ENCODE measurements at places on chromosomes 7 and 10.

DNA sequence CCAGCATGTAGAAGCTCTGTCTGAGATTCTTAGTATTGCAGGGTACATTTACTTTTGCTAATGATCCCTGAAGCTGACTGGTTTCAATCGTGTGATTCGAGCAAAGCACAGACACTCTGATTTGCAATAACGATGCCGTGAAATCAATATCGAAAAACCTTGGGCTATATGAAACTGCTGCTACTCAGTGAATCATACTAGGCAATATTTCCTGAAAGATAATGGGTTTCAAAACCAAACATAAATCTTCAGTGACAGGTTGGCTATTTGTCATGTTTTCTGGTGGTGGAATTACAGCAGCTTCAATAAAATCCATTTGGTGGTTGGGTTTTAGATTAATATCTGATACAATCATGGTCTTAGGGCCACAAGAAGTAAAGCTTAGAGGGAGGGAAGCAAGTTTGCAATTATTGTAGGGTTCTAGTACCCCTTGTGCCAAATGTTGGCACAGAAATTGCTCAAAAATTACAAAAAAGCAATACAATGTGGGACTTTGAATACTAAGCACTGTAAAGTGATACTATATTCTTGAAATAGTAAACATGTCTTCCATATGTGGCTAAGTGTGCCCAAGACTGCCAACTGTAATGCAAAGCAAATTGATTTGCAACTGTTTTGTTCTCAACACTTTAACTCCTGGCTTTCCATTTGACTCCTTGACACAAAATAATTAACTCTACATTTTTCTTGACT, 112.4 kb upstream of the JAZF1 start:
- DNase-seq, result no peak

- DNase-seq, result no peak
Measured at GRCh38 chr7:86929293-86930109, 130.0 kb downstream of the ELAPOR2 start.

DNA sequence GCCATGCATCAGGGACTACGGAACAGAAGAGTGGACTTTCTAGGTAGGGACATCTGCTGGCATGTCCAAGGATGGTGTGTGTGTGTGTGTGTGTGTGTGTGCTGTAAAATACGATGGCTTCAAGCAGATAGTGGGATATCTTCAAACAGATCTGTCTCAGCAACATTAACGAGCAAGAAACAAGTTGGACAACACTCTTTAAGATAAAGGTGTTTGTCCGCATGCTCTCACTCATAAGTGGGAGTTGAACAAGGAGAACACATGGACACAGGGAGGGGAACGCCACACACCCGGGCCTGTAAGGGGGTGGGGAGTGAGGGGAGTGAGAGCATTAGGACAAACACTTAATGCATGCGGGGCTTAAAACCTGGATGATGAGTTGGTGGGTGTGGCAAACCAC, 89.8 kb upstream of the AKR1E2 start:
- no peak for DNase-seq

DNA sequence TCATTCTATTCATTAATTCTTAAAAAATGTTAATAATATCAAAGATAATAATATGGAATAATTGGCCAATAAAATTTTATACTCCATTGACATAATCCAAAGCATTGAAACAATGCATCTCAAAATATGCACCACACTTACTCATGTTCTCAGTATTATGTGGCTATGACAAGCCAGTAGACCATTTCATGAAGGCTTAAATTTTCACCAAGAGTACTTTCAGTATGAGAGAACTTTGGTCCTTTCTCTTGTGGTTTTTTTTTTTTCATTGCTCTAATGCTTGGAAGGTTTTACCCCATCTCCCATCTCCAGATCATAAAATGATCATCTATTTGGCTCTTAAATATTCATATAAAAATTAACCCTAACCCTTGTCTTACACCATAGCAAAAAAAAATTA, 45.5 kb upstream of the TMEM140 start:
- no peak for DNase-seq

DNA sequence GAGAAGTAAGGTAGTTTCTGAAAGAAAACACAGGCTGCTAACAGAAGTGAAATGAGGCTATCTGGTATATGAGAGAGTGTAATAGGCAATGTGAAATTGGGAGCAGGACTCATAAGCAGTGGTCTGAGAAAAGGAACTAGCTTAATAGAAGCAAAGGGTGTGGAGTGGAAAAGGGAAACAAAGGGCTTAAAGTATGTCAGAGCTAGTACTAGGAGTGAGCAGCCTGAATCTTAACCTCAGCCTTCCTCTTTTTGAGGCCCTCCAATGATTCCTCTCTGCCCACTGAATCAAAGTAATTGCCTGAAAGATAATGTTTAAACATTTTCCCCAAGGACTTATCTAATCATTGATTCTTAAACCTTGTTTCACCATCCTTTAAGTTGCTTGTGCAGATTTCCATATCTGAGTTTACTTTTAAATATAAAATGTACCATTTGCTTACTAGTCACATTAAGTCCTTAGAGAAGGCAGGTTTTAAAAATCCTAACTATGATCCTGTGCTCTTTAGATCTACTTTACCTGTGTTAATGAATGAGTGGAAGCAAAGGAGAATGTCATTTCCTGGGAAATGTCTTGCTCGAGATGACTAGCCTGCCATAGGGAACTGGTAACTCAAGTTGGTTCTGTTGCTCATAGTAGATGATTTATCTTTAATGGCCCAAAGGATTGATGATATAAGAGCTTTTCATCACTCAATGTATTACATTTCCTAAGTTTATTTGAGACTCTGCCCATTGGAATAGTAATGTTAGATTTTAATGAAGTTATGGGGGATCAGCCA, 155.0 kb downstream of the SKAP2 start:
- DNase-seq, result no peak

DNA sequence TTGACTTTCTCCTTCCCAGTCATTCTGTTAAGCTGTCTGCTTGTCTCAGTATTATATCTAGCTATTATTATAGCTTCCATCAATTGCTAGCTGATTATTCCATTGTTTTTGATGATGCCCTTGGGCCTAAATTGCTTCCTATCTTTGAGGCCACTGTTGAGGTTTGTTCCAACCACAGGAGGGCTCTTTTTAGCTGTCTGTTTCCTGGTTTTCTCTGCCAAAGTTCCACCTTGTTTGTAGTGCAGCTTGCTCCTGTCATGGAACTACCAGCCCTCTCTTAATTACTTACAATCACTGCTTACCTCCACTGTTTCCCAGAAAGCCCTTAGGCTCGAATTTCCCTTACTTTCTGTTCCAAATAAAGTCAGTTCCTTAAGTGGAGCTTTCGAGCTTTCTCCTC, 118.7 kb upstream of the SEC61G start:
- DNase-seq, result no peak

DNA sequence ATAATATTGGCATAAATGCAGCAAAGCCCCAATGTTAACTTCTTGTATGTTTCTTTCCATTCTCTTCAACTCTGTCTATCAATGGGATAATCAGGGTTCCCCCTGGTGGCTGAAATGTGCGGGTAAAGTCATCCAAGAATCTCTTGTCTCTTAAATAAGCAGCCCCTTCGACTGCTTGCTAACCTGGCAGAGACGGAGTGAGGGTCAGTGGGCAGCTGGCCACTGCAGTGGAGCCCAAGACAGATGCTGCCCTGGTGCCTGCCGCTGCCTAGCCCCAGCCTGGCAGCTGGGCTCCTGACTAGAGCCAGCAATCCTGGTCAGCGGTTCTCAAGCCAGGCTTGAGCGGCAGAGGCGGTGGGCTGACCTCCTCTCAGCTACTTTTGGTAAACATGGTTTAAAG, 248.9 kb downstream of the COBL start:
- peak; percentile 54 for DNase-seq

DNA sequence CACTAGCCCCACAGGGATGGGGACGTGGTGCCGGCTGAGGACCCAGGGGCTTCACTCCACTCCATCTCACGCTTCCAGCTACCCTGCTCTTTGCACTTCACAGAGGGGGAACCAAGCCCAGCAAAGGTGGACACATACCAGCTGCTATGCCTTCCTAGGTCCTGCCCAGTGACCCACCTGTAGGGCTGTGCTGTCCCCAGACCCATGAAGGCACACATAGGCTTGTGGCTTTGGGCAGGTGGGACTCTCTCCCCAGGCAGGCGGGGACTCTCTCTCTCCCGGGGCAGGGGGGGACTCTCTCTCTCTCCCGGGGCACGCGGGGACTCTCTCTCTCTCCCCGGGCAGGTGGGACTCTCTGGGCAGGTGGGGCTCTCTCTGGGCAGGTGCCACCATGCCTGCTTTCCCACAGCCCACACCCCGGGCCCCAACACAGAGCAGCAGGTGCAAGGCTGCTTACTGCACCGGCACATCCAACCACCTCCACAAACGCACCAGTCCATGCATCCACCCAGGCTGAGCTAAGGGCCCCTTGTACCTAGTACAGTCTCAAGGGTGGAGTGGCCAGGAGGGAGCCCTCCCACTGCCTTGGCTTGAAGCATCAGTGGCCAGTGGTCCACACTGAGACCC, 13.8 kb upstream of the GPR146 start:
- DNase-seq, result no peak

- DNase-seq, result no peak
Measured at GRCh38 chr7:16420329-16420648, 1.0 kb downstream of the CRPPA start.

DNA sequence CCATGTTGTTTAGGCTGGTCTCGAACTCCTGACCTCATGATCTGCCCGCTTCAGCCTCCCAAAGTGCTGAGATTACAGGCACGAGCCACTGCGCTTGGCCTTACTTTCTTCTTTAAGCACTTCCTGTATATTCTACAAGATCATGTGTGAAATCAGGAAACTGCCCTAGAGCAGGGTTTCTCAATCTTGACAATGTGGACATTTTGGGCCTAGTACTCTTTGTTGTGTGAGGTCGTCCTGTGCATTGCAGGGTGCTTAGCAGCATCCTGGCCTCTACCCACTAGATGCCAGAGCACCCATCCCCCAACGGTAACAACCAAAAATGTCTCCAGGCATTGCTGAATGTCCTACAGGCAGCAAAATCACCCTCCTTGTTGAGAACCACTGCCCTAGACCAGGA, 24.7 kb downstream of the RRP12 start:
- no peak for DNase-seq

DNA sequence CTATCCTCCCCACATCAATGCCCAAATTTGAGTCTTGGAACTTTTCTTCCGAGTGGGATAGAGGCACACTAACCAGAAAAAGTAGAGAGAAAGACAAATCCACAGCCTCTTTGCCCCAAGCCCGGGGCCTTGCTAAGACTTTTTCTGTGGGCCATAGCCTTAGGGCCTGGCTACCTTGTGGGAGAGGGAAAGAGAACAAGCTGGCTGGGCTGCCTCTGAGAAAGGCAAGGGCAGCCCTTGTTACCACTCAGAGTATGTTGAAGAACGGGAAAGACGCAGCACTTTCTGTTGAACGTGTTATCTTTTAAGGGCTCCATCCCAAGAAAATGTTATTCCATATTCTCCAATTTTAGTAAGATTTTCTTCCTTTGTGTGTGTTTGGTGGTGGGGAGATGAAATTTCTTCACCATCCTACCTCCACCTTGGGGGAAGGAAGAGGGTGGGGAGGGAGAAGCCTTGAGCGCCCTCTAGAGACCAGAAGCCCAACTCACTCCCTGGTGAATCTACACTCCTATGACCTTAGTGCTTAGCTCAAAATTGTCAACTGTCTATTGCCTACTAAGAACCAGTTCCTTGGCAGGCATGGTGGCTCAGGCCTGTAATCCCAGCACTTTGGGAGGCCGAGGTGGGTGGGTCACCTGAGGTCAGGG, 3.9 kb upstream of the NRF1 start:
- no peak for DNase-seq

GRCh38 chr10:30734901-30735300, 105.3 kb upstream of the LYZL2 start:
- DNase-seq, result no peak
